ENCODE measurements at places on chromosomes 5 and 9.

DNA sequence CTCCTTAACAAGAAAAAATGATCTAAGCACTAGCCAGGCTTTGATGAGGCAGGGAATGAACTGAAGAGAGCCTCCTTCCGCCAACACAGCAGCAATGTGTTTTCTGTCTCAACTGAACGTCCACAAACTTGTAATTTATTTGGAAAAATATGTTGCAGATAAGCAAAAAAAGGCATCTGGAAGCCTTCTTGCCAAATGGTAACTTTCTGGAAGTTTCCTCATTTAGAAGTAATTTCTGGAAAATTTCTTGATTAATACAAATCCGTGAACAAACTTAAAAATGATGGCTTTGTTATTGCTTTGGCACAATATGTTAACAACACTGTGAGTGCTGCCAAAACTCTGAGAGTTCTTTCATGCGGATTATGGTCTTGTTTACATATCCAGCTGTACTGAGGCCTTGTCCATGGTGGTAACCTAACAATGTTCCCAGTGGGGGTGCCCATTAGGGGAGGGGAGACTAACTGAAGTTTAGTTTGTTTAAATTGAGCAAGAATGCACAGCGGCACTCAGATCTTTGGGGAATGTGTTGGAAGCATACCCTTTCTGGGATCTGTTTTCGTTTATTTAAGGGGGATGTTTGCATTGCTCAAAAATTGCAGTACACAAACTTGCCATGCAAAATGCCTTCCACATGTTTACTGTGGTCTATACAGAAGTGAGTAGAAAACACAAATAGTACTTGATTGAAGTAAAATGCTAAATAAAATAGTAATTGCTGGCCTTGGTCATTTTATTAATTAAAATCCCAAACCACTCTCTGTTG lies 334.7 kb downstream of the NR2F1-AS1 start:
- DNase-seq = no peak

DNA sequence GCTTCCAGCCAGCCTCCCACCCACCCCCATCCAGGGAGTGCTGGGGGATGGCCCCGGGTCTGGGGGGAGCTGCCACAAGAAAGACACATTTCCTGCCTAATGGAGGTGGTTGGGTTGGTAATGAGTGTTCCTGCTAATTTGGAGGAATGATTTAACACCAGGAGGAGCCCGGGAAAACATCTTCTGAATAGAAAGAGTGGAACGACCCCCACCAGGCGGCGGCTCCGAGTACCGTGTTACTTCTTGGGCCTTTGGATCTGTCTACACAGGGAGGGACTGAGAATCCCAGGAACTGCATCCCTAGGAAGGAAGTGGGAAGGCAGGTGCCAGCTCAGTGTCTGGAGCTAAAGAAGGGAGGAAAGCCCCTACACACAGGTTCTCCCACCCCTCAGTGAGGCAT lies 64.6 kb downstream of the TSPAN17 start:
- DNase-seq = no peak

- no peak for DNase-seq
These were observed 204.9 kb downstream of the CHSY3 start for GRCh38 chr5:130109152-130109551.

DNA sequence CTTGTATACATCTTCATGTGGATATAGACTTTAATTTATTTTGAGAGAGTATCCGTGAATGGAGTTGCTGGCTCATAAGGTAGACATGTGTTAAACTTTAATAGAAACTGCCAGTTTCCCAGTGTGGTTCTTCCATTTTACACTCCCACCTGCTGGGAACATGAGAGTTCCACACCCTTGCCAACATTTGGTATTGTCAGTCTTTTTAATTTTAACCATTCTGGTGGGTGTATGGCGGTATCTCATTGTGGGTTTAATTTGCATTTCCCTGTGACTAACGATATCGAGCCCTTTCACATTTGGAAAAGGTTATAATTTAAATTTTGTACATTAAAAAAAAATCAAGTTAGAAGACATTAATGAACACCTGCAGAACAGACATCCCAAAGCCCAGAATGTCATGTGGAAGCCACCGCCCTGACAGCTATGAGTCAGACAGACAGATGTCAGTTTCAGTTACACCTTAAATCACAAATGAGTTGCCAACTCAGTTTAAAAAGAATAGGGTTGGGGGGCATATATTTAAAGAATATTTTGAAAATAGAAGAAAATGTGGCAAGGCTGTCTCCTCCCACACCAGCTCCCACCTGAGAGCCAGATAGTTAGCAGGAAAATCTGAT lies 36.9 kb downstream of the ANKRD33B start:
- no peak for DNase-seq

DNA sequence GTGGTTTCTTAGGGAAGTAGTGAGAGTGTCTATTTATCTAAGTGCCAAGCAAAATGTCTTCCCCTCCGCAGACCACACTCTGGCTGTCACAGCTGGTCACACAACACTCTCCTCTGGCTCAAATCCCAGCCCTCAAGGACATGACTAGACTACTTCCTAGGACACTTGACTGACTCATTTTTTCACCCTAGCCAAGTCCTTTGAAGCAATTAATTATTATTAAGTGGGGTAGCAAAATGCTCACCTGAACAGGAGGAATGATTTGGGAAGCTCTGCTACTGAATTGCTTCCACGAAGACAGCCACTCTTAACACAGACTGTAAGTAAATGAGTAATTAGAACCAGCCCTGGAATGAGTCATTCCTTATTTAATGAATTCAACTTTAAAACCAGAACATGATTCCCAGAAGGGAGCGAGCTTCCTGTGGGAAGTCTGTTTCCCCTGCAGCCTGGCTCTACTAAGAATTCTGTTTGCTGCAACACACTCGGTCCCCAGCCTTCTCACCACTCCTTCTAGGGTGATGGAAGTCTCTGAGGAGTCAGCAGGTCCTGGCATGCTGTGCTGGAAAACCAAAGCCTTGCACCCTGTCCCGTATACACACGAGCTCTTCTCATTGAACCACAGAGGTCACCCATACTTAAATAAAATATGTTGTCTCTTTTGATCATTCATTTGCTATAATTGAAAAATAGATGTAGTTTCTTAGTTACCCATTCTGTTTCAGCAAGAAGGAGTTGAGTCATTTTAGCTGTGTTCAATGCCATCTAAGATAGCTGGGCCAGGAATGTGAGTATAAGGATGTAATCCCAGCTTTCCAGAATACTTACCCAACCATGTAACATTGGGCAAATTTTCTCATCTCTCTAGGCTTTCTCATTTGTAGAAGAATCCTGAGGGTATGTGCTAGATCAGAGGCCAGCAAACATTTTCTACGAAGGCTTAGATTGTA lies 218.6 kb upstream of the RASEF start:
- DNase-seq = no peak

DNA sequence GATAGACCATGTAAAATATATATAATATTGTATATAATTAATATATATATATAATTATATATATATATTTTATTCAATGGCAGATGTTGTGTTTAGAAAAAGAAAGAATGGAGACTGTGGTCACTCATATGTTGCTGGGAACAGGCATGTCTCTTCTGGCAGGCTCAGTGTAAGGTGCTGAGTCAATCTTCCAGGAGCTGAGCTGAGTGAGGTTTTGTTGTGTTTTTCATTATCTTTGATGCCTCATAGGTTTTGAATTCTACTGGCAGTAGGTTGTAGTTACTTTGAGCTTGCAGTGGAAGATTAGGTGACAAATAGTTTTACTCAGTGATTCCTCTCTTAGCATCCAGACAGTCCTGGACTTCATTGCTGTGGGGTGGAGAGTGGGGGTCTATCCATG lies 561.3 kb downstream of the IRX1 start:
- no peak for DNase-seq

DNA sequence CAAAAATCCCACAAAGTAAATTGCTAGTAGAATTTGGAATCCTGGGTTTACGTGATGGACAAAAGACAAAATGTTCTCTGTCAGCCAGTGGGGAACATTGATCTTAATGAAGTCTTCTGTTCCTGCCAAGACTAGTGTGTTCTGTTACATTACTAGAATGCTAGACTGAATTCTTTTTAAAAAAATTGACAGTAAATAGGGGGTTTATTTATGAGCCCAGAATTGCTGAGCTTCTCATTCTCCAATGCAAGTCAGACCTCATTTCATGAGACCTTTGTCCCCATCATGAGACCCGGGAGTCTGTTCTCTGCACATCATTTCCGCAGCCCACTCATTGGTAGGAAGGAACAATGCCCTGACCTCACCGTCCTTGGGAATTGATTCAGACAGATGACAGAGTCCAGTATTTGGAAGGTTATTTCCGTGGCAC lies 173.8 kb upstream of the OTULINL start:
- no peak for DNase-seq

- DNase-seq = no peak
These were observed at the start of gene DPP7 for GRCh38 chr9:137114613-137115393. TSS of gene DPP7 (minus strand) at chr9:137114733. CDS start at chr9:137114713, 20 bp downstream.

DNA sequence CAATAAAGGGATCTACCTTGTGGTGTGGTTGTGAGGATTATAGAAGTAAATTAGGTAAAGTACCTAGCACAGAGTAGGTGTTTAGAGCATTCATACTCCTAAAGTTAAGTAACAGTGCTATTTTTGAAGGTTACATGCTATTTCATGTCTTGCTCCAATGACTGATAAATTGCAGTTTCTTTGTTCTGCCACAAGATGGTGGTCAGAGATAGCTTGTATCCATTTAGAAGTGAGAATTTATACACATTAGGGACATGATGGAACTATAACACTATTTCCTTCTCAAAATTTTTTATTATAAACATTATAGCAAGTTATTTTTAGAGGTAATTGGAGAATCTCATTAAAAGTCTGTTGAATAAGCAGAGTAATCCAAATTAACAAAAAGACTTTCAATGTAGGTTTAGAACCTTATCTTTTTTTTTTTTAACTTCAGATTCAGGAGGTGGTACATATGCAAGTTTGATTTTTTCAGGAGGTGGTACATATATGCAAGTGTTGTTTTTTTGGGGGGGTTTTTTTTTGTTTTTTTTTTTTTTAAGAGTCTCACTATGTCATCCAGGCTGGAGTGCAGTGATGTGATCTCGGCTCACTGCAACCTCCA lies 17.1 kb downstream of the MTREX start:
- no peak for DNase-seq

- DNase-seq = no peak
These were observed 29.8 kb upstream of the TMEM161B start for GRCh38 chr5:88298425-88298824.

- DNase-seq = no peak
These were observed 162.5 kb downstream of the ZNF462 start for GRCh38 chr9:107025260-107026035.

DNA sequence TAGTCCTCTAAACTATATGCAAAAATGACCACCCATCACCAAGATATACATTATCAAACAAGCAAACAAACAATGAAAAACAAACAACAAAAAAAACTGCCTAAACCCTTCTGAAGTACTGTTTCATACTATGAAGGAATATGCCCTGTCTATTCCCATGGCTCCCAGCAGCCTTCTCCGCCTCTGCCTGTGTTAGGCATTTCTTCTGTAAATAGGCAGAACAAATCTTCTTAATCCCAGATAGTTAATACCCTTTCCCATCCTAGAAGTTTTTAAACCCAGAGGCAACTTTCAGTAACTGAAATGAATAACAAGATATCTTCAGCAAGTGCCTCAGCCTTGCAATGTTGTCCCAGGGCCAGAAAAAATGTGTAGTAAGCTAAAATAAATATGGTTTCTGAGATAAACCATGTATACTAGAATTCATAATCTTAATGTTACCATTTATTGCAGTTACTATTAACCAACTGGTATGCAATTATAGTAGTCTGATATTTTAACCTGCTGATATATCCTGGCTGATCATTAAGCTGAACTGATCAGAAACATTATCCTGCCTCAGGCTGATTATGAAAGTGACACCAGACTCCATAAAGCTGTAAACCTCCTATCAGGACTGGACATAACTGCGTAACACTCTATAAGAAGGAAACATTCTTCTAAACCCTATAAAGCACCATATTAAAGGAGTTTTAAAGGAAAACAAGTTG lies 68.5 kb downstream of the ANKRD31 start:
- DNase-seq = no peak

DNA sequence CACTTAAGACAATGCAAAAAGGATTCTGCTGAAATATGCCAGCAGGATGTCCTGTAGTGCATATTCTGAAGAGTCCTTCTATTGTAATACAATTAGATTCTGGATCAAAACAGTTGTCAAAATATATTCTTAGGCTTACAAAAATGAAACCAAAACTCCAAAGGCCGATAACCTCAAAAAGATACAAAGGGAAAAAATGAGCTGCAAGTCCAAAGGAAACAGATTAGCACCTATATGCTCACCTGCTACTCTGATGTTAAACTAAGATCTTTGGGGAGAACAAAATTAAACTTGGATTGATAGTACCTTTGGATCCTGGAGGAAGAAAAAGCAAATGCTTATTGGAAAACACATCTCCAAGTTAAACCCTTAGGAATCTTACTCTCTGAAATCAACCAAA lies 397.1 kb downstream of the SPATA31D1 start:
- no peak for DNase-seq

- DNase-seq = no peak
These were observed 19.6 kb downstream of the ADAMTSL1 start for GRCh38 chr9:18493451-18493993.

GRCh38 chr9:127792417-127793031 lies 6.7 kb downstream of the CDK9 start:
- DNase-seq = no peak

Data from cortex of kidney (tissue), 1 donor.